Bronchus fibroblast of lung (primary cell): ENCODE measurements at places on chromosomes 16 and 17. TPM values are rescaled to one million over a fixed set of nuclear protein-coding genes. Genes with fewer than 3 reads are reported as not detected.

Gene MYL4
- not detected in 2 replicates for total RNA-seq

Gene ADAP2
- total RNA-seq, result 2.2 and 2.7 TPM in 2 replicates

Gene CA7
- not detected in 2 replicates for total RNA-seq

Gene SEZ6
- not detected in 2 replicates for total RNA-seq
